ENCODE measurements at places on chromosomes 4 and X. TPM values are rescaled to one million over a fixed set of nuclear protein-coding genes. Genes with fewer than 3 reads are reported as not detected.

- H3K36me3 ChIP-seq: no peaks in the 10 kb centered on the region
- peak; percentile 87 for DNase-seq
- H3K27me3 ChIP-seq: peaks cover 2% of the 10 kb centered on the region
- peak overlapping the region; percentile 57 for H3K27ac ChIP-seq
- H3K4me3 ChIP-seq: no peak overlapping the region
Observed at GRCh38 chrX:131704136-131704695, 160.3 kb downstream of the OR13H1 start.

DNA sequence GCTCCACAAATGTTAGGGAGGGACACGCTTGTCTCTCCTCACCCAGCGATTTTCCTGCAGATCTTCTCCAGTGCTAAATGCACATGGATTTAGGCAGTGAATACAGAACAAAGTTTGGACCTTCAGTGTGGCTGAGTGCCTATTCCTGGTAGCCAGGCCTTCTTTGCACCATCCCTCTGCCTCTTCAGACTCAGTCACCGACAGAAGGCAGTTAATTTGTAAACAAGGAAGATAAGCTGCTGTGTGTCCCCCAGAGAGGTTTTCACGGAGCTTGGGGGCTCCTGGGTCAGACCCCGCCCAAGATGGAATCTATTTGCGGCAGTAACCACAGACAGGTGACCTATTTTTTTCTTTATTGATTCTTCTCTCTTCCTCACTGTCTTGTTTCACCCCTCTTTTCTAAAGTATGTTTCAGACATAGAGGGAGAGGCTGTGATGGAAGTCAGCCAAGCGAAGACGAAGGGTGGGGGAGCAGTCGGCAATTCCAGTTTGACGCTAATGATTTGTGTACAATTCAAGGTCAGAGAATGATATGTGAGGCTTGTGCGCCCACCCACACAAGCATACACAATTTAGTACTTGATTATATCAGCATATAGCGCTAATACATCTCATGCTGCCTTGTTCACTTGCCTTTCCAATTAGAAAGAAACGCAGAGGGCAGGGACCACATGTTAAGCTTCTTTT is 200.8 kb downstream of the MGST2 start:
- no peak overlapping the region for H3K27ac ChIP-seq
- H3K4me1 ChIP-seq: no peaks in the 10 kb centered on the region
- no peak overlapping the region for H3K4me3 ChIP-seq
- no peaks in the 10 kb centered on the region for H3K36me3 ChIP-seq
- no peaks in the 10 kb centered on the region for H3K27me3 ChIP-seq

COL4A6 gene
- 2.9 TPM for polyA plus RNA-seq

SUPT20HL2 gene
- not detected for polyA plus RNA-seq

DNA sequence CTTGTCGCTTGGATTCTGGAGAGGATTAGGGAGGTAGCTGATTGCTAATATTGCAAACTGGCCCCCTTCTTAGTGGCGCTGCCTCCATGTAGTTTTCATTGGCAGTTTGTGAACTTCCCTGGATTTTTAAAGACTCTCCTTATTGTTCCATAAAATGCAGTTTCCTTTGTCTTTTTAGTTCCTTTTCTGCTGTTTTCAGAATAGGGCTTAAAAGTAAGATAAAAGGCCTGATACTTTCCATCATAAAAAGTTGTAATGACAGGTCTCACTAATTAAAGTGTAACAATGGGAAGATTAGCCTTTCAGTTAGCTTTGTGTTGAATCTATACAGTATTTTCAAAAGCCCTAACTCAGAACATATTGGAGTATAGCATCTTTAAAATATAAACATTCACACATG is 21.2 kb downstream of the ZIC3 start:
- H3K36me3 ChIP-seq: no peaks in the 10 kb centered on the region
- H3K4me3 ChIP-seq: no peak overlapping the region
- DNase-seq: no peak

EXOC1L gene
- not detected for polyA plus RNA-seq

DNA sequence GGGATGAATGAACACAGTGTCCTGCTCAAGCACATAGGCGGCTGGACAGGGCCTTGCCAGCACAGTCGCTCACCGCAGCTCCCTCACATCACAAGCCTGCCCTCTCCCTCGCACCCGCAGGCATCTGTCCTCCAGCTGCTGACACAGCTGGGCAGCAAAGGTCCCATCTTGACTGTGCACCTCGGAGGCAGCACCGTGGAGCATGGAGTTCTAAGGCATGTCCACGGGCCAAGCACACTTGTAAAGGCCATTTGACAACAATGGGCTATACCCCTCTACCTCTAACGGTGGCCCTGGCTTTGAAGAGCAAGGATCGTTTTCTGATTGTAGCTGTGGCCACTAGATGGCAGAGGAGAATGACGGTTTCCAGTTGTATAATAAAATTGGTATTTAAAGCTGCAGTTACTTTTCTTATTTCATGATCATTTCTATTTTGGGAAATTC is 53.8 kb downstream of the APLN start:
- DNase-seq: no peak
- H3K27ac ChIP-seq: no peak overlapping the region
- no peaks in the 10 kb centered on the region for H3K4me1 ChIP-seq

GPR82 gene
- 0.07 TPM for polyA plus RNA-seq

DNA sequence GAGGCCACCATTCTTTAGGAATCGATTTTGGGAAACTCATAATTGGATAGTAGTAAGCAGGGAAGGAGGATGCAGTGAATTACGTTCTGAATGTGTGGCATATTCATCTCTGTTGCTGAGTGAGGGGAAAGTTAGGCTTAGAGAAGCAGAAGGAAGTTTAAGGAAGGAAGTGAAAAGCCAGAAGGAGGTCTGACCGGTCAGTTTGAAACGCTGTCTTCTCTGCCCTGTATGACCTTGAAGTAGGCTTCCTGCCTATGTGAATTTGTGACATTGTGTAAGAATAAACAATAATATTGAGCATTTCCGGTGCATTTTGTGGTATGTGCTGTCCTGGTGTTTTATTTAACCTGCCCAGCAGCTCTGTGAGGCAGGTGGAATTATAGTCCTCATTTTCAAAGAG is 67.3 kb downstream of the PDLIM5 start:
- no peak for DNase-seq
- peaks cover 13% of the 10 kb centered on the region for H3K36me3 ChIP-seq
- H3K27me3 ChIP-seq: no peaks in the 10 kb centered on the region
- H3K4me1 ChIP-seq: peaks cover 46% of the 10 kb centered on the region

- no peaks in the 10 kb centered on the region for H3K4me1 ChIP-seq
- no peak for DNase-seq
- H3K4me3 ChIP-seq: no peak overlapping the region
- no peaks in the 10 kb centered on the region for H3K27me3 ChIP-seq
- H3K27ac ChIP-seq: no peak overlapping the region
Observed at GRCh38 chrX:9231491-9231890, 197.6 kb upstream of the FAM9B start.

- no peaks in the 10 kb centered on the region for H3K36me3 ChIP-seq
- no peak overlapping the region for H3K4me3 ChIP-seq
- peaks cover 3% of the 10 kb centered on the region for H3K4me1 ChIP-seq
- H3K27ac ChIP-seq: no peak overlapping the region
- DNase-seq: no peak
- H3K27me3 ChIP-seq: no peaks in the 10 kb centered on the region
Observed at GRCh38 chr4:24144381-24144780, 254.5 kb upstream of the PPARGC1A start.

- H3K36me3 ChIP-seq: no peaks in the 10 kb centered on the region
- no peaks in the 10 kb centered on the region for H3K27me3 ChIP-seq
- no peak overlapping the region for H3K4me3 ChIP-seq
- no peak overlapping the region for H3K27ac ChIP-seq
Observed at GRCh38 chr4:39255266-39255665, 72.9 kb downstream of the WDR19 start.

- no peak overlapping the region for H3K4me3 ChIP-seq
- DNase-seq: no peak
- H3K27me3 ChIP-seq: no peaks in the 10 kb centered on the region
- H3K27ac ChIP-seq: no peak overlapping the region
- no peaks in the 10 kb centered on the region for H3K4me1 ChIP-seq
Observed at GRCh38 chr4:149531861-149532260, 283.8 kb downstream of the IQCM start.

GRCh38 chr4:149741186-149741831 is 74.3 kb downstream of the IQCM start:
- no peaks in the 10 kb centered on the region for H3K4me1 ChIP-seq
- H3K36me3 ChIP-seq: no peaks in the 10 kb centered on the region
- H3K27ac ChIP-seq: no peak overlapping the region
- H3K27me3 ChIP-seq: no peaks in the 10 kb centered on the region
- H3K4me3 ChIP-seq: no peak overlapping the region

All from heart left ventricle (tissue), 16 donors.